ENCODE measurements at places on chromosomes 1 and 21.

DNA sequence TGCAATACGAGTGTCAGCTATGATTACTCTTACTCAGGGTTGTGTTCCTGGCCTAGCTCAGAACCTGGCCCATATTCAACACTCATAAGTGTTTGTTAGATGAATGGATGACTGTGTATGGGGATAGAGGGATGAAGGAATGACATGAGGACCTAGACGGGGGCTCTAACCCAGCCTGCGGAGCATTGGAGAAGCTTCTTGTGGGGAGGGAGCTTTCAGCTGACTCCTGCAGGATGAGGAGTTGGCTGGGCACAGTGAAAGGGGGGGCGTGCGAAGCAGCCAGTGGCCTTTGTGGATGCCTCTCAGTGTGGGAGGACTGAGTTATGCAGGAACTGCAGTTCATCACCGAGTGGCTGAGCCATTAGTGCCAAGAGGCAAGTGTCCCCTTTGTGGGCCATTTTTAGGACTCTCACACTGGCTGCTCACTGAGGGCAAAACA, 1.2 kb upstream of the EXTL1 start:
- no peak for DNase-seq

- no peak for DNase-seq
Measured at GRCh38 chr1:56877973-56878372, 23.4 kb downstream of the C8A start.

DNA sequence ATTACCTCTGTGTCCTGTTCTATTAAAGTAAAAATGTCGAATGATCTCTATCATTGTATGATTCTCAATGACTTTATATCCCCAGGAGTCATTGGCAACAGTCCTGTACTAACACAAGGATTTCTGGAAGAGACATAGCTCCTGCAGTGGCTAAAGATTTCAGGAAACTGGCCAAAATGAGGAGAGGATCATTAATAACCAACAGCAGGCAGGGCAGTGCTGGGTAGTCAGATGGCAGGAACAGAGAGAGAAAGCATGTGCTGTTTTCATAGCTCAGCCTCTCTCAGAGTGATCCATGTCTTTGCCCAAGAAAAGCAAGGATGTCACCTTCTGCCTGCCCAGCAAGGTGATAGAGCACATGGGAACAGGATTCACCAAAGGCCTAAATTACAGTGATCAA, 604.7 kb upstream of the PLXNA2 start:
- DNase-seq = no peak

- no peak for DNase-seq
Measured at GRCh38 chr1:42700006-42700405, 17.8 kb downstream of the YBX1 start.

DNA sequence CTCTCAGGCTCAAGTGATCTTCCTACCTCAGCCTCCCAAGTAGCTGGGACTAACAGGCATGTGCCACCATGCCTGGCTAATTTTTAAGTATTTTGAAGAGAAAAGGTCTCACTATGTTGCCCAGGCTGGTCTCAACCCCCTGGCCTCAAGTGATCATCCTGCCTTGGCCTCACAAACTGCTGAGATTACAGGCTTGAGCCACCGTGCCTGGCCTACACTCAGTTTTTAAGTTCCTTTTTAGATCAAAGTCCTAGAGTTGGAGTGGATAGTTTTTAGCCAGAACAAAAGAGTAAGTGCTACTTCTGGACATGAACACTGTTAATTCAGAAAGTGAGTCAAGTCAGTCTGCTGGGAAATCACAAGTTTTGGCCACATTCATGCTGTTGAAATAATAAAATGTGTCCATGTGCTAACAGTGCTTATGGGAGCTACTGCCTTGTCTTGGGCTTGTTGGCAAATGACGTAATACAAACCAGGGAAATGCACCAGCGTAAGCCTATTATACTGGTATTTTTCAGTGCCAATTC, 84.2 kb downstream of the NDUFS5 start:
- no peak for DNase-seq

DNA sequence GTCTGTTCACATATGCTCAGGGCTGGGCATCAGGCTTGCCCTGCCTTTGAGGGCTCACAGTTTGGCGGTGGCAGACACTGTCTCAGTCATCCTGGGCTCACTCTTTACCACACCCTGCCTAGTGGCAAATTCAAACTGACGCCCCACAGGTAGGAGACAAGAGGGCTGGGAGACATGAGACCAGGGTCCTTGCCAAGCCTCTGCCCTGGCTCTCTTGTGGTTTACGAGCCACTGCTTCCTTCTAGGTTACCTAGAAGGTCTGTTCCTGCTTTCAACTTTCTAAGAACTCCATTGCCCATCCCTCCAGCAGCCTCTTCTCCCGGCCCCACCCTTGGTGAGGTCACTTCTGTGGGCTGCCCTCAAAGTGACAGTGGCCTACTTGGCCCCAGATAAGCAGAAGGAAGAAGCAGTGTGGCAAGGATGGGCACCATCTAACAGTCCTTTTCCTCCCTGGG, 10.5 kb downstream of the KIF21B start:
- DNase-seq = no peak

GRCh38 chr1:169127305-169127704, 20.8 kb downstream of the ATP1B1 start:
- no peak for DNase-seq

- DNase-seq = no peak
Measured at GRCh38 chr1:223332997-223333396, 31.0 kb downstream of the SUSD4 start.

DNA sequence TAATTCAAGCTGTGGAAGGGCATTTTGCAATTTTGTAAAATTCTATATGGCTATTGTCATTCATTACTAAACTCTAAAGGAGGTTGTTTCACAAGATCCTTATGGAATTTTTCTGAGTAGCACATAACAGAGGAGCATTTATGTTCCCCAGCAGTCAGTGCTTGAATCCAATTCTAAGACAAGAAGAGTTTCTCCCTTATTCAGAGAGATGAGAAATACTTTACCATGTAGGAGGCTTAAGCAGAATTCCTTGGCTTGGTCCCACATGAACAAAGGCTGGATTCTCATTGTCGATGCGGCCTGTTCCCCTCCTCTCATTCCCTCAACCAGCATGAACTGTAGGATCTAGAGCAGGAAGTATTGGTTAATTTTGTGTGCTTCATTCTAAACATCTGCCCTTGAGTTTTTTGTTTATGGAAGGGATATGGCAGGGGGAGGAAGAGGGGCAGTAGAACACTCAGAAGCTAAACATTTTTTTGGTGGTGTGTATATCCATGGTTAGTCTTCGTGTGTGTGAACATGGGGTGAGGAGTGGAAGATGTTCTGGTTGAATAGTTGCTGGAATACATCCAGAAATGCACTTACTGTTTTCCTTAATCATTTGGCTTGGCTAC, 74.3 kb downstream of the LAMC1 start:
- no peak for DNase-seq

GRCh38 chr1:202131956-202132821, 9.5 kb downstream of the GPR37L1 start:
- no peak for DNase-seq

DNA sequence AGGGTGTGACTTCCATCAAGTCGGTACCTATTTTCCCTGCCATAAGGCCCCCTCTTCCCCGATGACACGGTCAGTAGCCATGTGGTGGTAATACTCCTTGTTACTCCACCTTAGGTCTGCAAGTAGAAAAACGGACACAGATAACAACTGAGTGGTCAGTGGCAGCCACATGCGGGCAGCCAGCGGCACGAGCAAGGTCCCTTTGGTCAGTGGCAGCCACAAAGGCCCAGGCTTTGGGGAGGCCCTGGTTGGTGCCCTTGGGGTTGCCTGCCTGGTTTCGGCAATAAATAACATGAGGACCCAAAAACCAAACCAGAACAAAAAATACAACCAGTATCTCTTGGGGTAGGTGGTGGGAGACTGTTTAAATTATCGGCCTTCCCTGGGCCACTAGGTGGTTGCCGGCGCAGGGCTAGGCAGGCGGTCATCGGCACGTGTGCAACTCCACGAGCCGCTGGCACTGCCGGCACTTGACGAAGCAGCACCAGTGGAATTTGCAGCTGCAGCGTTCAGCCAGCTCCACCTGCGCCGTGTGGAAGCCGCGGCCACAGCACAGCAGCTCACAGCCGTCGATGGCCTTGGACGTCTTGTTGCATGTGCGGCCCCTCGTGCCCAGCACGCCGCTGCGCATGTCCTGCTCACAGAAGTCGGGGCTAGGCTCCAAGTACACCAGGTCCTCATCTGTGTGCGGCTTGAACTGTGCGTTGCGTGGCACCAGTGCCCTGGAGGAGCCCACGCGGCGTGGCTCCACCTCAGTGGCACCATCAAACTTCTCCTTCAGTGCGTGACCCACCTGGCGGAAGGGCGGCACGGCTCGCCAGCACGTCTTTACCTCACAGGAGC, 23.1 kb downstream of the WNT4 start:
- no peak for DNase-seq

DNA sequence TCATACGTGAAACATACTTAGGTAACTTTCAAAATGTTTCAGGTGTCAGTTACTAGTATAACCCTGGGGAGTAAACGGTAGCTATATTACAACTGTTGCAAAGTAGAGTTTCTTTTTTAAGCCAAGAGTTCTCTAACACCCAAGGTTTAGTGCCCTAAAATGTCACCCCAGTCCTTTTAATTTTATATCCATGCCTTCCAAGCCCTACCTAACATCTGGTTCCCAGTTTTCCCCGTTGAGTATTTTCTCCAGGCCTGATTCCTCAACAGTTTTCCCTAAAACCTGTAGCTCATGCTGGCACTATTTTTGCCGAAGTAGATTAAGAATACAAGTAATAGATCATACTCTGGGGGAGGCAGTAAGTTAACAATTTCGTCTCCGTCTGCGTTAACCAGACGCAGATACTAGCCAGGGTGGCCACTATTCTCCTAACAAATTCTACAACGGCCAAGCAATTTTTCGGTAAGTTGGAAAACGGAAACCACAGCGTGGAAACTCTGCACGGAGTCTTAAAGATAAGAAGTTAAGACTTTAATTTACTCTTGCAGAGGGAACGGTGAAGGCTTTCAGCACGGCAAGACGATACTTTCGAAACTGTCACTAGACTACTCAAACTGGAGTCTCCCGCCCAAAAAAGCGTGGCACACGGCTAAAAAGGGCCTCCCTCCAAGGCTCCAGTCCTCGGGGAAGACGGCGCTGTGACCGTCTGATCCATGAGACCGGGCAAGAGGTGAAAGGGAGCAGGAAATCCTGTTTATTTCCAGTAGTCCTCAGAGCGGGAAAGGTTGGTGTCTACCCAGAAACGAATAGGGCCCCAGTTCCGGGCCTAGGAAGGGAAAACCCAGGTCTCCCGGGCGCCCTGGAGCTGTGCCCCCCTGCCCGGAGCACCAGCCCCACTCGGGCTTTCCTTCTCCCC, 945 bp downstream of the SRSF4 start:
- no peak for DNase-seq

DNA sequence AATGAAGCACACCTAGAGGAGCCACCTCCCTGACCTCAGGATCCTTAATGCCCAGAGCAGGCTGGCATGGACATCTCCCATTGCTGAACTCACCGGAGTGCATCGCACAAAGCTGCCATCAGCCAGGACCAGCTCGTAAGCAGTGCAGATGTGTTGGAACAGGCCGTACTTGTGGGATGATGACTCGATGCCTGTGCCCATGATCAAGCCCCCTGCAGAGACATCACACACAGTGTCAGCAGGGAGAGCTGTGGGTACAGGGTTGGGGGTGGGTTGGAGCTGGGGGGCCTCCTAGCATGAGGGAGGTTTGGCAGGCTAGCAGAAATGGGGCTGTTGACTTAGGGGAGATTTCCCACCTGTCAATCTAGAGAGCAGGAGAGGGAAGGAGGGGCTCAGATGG, 12.0 kb downstream of the DHCR24 start:
- no peak for DNase-seq

DNA sequence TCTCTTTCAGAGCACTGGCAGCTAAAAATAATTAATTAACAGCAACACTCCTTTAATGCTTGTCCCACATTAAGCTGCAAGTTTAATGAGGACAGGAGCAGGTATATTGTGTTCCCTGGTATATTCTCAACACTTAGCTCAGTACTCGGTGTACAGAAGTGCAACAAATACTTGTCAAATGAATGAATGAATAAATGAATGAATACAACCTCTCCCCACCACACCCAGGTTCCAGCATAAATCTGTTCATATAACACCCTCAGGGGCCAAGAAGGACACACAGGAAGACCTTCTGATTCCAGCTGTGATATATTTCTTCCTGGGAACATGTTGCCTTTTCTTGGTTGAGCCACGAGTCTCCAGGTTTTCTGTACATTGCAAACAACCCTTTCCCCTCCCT, 38.1 kb upstream of the RD3 start:
- DNase-seq = no peak

DNA sequence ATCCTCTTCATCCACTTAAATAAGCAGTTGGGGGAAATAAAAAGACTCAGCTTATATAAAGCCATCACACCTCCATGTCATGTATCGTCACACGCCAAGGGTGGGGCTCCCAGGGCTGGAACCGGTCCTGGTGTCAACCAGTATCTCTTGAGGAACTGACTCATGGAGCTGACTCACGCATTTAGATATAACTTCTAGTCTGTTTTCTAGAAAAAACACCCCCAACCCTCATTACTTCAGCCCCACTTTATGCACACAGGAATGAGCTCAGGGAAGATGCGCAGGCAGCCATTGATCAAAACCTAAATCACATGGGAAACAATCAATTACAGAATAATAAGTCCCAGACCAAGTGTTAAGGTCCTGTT, 6.9 kb upstream of the IL22RA1 start:
- DNase-seq = no peak

GRCh38 chr21:25759573-25759972, 24.8 kb downstream of the GABPA start:
- no peak for DNase-seq

GRCh38 chr21:27580276-27580675, 613.4 kb upstream of the ADAMTS5 start:
- no peak for DNase-seq

- no peak for DNase-seq
Measured at GRCh38 chr1:160346463-160346862, 3.3 kb downstream of the NCSTN start.

DNA sequence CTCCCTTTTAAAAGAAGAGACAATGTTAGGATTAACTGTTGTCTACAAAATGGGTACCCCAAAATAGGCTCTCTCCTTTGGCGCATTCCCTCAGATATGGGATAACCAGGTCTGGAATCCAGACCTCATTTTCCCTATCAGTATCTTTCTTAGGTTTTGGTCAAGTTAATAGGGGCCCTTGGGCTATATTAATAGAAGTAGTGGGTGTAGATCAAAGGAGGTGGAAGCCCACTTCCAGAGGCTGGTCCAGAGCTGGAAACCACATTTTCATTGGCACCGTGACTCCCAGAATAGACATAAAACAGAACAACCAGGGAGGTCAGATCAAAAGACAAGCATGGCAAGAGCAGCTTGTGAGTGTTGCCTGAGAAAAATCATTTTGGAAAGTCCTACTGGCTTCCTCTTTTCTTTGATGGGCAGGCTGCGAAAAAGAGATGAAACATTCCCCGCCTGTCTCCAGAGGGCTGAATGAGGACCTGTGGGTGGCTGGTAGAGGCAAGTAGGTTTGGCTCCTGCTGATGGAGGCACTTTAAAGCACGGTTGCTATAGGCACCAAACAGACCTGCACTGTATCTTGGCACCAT, 25.8 kb upstream of the KIF21B start:
- no peak for DNase-seq
